ENCODE measurements at places on chromosomes 16 and 17.
A peak's percentile ranks its signal among the peaks of the same experiment; 100 is the strongest.

- no peak for DNase-seq
Observed at GRCh38 chr16:22675745-22676540, 138.0 kb upstream of the HS3ST2 start.

DNA sequence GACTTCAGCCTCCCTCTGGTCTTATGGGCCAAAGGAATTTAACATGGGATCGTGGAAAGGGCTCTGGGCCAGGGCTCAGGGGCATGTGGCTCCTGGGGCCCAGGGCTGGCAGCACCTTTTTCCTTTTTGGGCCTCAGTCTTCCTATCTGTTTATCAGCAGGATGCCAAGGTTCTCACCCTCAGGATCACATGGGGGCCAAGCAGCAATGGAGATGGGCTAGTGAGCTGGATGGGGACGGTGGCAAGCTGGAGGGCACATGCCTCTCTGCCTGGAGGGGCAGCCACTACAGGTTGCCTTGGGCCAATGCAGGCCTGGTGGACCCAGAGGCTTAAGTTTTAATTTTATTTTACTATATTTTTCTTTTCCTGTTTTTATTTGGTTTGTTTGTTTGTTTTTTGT lies 95.4 kb downstream of the CYLD start:
- DNase-seq, result no peak

GRCh38 chr16:70421014-70421413 lies 17.9 kb downstream of the ST3GAL2 start:
- DNase-seq, result no peak

DNA sequence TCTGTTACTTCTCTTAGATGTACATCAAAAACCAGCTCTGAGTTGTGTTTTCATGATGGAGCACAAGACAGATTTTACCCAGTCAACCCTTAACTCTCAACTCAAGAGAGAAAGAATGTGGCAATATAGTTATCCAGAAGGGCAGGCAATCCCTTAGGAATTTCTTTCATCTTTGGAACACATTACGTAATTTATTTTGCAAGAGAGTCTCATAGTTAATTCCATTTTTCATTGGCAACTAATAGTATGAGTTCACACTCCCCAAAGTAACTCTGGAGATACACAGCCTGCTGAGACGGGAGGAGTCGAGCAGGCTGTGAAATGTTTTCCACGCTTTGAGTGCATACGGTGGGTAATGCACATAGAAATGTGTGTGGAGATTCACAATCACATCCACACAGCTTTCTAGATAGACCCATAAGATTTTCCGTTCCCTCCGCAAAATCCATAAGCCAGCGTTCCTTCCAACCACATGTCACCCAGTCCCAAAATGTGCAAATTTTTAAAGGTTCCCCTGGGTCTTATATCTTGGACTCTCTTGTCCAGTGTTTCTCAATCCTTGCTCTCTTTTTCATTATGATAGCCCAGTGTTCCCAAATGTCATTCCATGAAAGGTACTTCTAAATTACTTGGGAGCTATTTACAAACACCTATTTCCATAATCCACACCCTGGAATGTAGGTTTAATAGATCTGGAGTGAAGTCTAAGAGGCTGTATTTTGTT lies 8.4 kb upstream of the CDRT4 start:
- DNase-seq, result no peak

DNA sequence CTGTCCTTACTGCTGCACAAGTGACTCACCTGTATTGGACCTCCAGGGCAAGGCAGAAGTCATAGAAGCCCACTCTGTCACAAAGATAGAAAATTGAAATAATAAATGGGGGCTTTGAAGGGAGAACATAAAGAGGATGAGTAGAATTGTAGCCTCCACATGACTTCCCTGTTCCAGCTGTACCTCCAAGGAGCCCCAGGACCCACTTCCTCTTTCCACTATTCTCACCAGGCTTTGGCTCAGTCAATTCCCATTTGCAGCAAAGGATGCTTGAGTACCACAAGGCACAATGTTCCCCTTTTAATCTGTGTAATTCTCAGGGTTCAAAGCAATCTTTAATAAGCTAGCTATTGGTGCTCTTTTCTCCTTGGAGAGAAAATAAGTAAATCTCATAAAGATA lies 512.1 kb downstream of the TOX3 start:
- no peak for DNase-seq

- DNase-seq, result no peak
Observed at GRCh38 chr16:65225488-65225887, 103.6 kb upstream of the CDH11 start.

DNA sequence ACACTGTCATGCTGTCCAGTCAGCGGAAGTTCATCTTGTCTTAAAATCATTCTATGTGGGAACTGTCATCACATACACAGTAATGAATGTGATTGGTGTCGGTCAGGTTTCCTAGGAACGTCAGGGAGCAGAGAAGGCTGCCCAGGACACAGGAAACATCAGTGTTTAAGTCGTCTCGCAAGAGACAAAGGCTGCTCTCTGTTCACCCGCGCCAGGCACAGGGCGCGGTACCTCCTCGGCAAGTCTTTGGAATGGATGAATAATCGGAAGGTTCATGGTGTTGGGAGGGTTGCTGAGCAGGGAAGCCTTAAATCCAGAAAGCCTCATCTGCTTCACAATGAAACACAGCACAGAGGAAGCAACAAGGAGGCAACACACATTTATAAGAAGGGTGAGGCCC lies 148.2 kb downstream of the CPPED1 start:
- DNase-seq, result no peak

- DNase-seq, result peak; percentile 9
Observed at GRCh38 chr17:4490637-4491061, 8.0 kb upstream of the SPNS2 start.

DNA sequence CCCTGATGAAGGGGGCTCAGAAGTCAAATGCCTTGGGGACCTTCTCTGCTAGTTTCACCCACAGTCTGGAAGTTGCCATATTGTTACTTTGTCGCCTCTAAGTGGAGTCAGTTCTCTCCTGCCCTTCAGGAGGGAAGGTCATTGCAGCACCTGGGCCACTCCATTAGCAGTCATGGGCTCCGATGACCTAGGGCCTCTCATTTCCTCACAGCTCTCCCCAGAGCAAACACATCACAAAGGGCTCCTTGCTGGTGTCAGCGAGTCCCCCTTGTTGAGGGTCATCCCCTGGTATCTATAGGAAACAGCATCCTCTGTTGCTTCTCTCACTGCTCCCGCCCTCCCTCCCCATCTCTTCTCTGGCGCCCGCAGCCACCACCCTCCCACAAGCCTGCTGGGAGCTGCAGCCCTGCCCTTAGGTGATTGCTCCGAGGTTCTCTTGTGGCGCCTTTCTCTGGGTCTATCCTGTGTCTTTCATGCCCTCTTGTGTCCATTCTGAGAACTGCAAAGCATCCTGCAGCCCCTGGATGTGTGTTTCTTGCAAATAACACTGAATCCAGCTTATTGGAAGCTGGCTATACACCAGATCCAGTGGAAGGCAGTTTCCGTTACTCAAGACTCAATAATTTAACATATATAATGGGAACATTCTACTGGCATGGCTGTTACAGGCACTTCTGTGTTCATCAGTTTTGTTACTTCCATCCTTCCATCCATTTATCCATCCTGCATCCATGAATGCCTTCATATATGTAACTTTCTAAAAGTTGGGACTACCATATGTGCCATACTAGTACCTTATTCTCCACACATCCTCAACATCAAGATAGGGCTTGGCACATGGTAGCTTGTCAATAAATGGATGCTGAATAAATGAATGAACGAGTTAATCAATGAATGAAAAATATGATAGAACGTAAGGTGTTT lies 21.2 kb downstream of the PDILT start:
- DNase-seq, result peak; percentile 42

DNA sequence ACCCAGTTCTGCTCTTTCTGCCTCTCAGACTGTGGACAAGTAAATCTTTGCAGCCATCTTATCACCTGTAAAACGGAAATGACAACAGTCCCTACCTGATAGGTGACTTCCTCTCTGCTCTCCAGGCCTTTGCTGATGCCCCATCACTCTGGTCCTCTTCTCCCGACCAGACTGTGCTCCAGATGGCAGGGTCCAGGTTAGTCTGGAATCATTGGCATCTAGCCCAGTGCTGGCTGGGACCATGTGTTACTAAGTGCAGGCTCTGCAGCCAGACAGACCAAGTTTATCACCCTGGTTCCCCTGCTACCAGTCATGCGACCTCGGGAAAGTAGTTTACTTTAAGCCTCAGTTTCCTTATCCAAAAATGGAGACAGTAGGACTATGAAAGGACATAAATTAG lies 1.8 kb upstream of the NUBP1 start:
- no peak for DNase-seq

DNA sequence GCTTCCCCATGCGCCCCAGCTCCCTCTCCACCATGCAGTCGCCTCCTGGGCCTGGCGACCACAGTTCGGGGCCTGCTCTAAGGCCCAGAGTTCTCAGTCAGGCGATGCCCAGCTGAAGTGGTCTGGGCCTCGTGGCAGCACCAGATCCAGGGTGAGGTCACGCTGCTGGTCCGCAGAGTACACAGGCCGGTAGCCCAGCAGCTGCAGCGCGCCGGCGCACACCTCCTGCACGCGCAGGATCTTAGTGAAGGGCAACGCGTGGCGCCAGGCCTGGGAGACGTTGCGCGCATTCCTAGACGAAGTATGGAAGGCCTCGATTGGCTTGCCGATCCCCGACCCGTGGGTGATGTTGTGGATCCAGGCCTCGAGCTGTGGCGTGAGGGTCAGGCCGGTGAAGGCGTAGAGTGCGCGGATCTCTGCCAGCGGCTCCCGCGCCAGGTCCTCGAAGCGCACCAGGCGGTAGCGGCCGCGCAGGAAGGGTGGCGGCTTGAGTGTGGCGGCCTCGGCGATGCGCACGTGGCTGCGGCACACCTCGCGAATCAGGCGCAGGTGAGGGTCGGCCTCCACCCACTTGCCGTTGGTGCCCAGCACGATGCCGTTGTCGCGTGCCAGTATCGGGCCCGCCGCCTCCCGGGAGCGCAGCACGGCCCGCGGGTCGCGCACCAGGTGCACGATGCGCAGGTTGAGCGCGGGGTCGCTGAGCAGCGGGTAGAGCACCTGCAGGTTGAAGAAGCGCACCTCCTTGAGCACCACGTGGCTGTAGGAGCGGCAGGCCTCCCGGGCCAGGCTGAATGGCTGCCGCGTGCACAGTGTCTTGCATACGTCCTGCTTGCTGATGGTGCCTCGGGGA lies 6.6 kb downstream of the CHST5 start:
- DNase-seq, result no peak

All from left hindlimb (tissue), 1 donor.